ENCODE measurements at places on chromosomes 7 and 10.

DNA sequence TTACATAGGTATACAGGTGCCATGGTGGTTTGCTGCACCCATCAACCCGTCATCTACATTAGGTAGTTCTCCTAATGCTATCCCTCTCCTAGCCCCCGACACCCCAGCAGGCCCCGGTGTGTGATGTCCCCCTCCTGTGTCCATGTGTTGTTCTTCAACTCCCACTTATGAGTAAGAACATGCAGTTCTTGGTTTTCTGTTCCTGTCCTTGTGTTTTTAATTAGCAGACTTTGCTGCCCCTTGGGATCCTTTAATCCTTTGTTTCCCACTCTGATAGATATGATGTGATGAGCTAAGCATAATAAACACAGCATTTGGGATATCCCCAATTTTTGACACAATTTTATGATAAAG, 71.1 kb upstream of the PALS2 start:
- DNase-seq = no peak

GRCh38 chr10:80855348-80855971, 317.8 kb downstream of the SH2D4B start:
- DNase-seq = no peak

DNA sequence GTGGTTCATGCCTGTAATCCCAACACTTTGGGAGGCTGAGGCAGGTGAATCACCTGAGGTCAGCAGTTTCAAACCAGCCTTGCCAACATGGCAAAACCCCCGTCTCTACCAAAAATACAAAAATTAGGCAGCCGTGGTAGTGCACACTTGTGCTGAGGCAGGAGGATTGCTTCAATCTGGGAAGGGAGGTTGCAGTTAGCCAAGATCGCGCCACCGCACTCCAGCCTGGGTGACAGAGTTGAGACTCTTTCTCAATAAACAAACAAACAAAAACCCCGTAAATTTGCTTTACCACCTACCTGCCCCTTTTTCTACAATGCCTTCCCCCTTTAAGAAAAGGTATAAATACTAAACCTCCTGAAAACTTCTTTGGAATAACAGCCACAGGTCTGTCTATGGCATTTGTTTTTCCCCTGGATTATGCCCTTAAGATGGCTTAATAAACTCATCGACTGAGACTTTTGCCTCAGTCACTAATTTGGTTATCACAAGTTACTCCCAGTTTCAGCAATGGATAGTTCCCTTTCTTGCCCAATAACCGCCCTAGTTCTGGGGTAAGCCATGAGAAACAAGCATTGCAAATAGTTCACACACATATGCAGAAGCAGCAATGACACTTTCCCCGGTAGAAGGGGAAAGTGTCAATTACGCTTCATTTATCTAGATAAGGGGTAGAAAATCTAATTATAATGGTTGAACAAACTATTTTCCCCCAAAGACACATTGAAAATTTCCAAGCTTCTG, 52.8 kb upstream of the SVIL start:
- no peak for DNase-seq

GRCh38 chr7:70577078-70577477, 554.9 kb upstream of the GALNT17 start:
- no peak for DNase-seq

- DNase-seq = no peak
These were observed 189.4 kb downstream of the RPS24 start for GRCh38 chr10:78223088-78223487.

DNA sequence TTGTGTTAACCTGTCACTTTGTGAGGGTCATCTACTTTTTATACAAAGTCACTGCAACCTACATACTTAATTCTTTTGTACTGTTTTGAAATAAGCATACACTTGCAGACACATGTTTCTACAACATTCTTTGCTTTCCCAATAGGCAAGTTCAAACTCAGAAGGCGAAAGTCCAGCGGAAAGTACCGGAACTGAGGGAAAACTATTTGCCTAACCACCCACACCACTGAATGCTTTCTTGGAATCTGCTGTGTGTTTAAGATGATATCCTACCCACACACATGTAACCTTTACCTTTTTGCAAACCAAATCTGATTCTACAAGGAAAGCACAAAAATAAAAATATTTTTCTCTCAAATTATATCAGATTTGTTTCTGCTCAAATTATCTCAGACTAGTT, 139.4 kb upstream of the AGR3 start:
- no peak for DNase-seq

GRCh38 chr7:133919810-133920209, 207.3 kb upstream of the LRGUK start:
- no peak for DNase-seq

- no peak for DNase-seq
These were observed 68.2 kb downstream of the SLC13A1 start for GRCh38 chr7:123131556-123131955.
